Sciatic nerve (tissue), 2 donors: ENCODE measurements at places on chromosomes 5 and 9. TPM values are rescaled to one million over a fixed set of nuclear protein-coding genes. Genes with fewer than 3 reads are reported as not detected.
A peak's percentile ranks its signal among the peaks of the same experiment; 100 is the strongest.

DNA sequence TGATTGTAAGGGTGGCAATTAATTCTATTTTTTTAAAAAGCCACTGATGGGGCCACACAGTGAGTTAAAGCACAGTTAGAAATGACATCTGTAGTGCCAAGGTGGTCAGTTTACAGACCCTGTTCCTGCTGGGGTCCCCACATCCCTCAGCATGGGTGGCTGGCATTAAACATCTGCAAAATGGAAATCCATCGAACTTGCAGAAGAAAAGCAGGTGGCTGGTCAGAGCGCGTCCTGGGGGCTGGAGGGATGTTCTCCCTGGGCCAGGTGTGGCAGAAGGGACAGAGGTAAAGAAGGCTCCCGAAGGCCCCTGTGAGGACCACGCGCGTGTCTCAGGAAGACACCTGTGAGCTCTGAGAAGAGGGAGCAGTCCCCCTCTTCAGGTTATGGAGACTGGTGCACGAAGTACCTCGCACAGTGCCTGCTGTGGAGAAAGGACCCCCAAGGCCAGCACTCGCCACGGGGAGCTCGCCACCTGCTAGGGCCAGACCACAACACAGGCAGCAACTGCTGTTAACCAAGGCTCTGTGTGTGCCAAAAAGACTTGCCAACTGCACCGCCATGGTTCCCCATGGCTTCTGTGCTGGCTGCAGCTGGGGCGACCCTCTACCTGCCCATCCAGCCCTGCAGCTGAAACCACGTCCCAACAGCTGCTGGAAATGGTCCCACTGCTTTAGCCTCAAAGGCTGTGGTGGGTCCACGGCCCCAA is 65.2 kb downstream of the RASGEF1C start:
- DNase-seq: peak; percentile 42

GRCh38 chr9:98823666-98824334 is 16.3 kb downstream of the GALNT12 start:
- no peak for DNase-seq

The AGXT2 gene
- total RNA-seq: not detected

The IL13 gene
- not detected for total RNA-seq

The PCDHGA6 gene
- total RNA-seq: 10.3 TPM
